ENCODE measurements at places on chromosomes 3 and 15.
A peak's percentile ranks its signal among the peaks of the same experiment; 100 is the strongest.

DNA sequence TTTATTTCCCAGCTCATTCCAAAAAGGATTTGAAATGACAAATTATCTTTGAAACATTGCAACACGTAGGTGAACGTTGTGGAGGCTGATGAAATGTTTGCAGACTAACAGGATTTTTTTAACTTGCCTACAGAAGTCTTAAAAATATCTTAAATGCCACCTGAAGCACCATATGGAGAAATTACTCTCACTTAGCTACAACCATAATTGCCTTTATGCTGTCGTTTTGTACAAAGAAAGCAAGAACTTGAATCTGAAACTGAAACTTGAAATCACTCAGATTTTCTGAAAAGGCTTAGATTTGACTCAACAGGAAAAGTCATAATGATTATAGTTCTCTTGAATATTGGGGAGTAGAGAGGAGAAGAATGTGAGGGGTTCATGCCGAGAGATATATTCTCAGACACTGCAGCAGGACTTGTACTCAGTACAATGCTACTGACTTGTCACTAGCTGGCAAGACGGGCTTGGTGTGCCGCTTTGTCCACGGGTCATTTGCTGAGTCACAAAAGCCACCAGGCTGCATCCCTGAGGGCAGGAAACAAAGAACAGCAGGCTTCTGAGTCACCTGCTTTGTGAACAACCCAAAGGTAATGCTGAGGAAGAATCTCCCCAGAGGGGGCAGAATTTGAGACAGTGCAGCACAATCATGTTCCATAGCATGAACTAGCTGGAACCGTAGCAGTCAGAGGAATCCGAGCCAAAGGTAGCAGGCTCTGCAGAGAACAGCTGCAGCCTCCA lies 7.1 kb upstream of the FMN1 start:
- peak; percentile 60 for DNase-seq

DNA sequence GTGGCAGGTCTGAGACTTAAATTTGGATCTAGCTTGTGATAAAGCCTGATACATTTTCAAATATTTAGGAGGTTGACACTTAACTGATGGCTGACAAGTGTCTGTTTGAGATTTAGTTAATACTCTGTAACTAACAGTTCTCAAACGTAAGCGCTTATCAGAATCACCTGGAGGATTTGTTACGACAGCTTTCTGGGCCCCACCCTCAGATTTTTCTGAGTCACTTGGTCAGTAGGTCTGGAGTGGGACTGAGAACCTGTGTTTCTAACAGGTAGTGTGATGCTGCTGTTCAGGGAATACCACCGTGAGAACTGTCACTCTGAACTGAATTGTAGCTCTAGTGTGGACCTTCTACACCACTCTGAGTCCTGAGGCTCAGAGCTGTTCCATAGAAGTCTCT lies 85.5 kb downstream of the CEMIP start:
- DNase-seq: no peak

GRCh38 chr3:58329150-58329921 lies 3.4 kb upstream of the PXK start:
- no peak for DNase-seq

DNA sequence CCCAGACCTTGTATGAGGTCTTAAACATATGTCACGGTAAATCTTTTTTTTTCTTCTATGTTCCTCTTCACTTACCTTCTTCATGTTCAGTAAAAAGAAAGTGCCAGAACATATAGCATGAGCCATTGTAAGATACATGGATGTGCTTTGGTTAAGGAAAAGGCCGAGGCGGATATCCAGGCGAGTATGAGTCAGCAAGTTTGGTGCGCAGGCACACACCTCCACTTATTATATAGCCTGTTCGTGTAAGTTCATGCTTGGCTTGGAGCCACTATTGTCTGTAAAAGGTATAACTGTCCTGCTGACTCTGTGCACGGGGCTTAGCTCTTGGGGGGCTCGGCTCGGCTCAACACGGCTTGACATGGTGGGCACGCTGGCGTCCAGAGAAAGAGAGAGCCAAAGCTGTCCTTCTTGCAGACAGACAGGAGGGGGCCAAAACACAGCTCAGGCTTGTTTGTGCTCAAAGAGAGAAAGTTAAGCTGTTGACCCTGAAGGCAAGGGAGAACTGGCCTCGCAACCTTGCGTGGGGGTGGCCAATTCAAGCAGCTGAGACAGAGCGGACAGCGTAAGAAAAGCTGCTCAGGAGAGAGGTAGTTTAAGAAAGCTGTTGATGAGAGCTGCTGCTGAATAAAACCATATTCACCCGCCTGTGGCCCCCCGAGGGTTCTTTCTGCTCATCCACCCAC lies 251.2 kb downstream of the SLC9A9 start:
- no peak for DNase-seq

DNA sequence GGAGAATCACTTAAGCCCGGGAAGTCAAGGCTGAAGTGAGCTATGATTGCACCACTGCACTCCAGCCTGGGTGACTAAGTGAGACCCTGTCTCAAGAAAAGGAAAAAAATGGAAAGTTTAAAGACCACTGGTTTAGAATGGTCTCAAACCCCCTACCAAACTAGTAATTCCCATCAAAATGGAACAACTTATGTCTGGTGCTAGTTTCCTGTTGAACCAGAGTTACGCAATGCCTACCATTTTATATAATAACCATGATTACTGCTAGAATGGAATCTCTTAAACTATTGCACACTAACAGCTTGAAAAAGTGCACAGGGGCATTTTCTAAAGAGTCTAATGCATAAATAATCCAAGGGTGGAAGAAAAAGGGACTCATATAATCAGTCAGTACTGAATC lies 43.6 kb downstream of the DMXL2 start:
- no peak for DNase-seq

DNA sequence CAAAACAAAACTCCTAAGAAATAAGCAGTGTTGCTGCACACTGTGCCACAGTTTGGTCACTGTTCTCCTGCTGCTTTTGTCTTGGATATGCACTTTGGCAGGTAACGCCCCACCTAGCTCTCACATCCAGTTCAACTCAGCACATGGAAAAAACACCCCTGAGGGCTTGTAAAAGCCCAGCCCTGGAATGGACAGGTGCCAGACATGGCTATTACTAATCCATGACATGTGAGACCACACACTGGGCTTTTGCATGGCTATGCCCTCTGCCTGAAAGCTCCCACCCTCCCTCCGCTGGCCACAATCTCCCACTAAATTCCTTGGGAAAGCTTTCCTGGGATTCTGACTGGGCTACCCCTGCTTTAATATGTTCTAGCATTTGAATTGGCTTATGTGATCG lies 24.7 kb upstream of the ZBED2 start:
- no peak for DNase-seq

DNA sequence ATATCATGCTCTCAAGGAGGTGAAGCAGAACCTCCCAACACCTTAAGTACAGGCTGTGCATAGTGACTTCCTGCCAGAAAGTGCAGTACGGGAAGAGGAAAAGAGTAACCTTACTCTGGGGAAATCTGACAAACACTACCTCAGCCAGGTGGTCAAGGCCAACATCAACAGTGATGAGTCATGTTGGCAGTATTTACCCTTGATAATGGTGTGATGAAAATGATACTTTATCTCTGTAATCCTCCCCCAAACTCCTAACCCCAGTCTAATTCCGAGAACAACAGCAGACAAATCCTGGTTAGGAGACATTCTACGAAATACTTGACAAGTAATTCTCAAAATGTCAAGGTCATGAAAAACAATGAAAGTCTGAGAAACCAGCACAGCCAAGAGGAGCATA lies 26.5 kb downstream of the ANKDD1A start:
- no peak for DNase-seq

DNA sequence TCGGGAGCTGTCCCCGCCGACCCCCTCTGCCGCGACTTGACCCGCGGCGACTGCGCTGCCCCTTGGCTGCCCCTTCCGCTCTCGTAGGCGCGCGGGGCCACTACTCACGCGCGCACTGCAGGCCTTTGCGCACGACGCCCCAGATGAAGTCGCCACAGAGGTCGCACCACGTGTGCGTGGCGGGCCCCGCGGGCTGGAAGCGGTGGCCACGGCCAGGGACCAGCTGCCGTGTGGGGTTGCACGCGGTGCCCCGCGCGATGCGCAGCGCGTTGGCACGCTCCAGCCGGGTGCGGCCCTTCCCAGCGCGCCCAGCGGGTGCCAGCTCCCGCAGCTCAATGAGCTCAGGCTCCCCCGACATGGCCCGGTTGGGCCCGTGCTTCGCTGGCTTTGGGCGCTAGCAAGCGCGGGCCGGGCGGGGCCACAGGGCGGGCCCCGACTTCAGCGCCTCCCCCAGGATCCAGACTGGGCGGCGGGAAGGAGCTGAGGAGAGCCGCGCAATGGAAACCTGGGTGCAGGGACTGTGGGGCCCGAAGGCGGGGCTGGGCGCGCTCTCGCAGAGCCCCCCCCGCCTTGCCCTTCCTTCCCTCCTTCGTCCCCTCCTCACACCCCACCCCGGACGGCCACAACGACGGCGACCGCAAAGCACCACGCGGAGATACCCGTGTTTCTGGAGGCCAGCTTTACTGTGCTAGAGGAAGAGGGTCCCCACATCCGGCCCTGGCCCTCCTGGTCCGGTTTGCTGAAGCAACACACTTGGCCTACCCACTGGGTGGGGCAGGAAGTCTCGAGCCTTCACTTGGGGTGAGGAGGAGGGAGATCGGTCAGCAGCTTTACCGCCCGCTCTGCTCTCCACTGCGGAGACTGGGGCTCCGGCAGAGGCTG lies at the start of gene RASSF1:
TSS of gene RASSF1 (minus strand) at position 389 of the 882 bp plus-strand sequence. CDS start at position 358, 31 bp downstream.
- peak; percentile 84 for DNase-seq

GRCh38 chr15:78220713-78221112 lies 13.7 kb downstream of the ACSBG1 start:
- DNase-seq: no peak

DNA sequence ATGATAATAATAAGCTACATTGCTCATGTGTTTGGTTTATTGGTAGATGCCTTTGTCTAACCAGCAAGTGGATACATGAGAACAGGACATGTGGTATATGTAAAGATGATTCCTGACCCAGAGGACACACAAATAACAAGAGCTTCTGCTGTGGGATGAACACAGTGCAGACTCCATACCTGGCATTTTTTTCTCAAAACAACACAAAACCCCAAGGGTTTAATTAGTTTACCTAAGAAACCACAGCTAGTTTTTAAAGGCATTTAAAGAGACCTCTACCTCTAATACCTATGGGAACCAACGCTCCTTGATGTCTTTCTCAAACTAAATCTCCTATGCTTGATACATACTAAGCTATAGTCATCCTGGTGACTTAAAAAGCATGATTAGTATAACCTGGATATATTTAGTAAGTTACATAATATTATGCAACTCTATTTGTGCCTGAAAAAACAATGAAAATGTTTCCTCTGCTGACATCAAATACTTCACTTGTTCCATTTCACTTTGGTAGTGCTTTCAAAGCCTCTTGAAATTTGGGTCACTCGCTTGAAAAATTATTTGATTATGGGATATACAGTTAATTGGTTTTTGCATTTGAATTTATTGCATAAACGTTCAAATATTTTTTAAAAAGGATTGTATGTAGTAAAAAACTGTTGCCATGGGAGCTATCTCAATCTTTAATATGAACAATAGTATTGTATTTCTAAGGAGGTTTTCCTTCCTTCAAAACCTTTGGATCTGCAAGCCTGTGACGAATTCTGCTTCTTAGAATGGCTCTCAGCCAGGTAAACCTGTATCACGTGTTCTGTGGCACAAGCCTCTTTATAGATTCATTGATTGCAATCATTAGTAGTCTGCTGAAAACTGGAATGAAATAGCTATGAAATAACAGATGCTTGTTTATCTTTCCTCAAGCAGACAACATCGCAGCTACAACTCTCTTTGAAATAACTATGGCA lies 233.0 kb upstream of the KCNMB2 start:
- no peak for DNase-seq

GRCh38 chr3:30458376-30459171 lies 147.8 kb upstream of the TGFBR2 start:
- DNase-seq: no peak

DNA sequence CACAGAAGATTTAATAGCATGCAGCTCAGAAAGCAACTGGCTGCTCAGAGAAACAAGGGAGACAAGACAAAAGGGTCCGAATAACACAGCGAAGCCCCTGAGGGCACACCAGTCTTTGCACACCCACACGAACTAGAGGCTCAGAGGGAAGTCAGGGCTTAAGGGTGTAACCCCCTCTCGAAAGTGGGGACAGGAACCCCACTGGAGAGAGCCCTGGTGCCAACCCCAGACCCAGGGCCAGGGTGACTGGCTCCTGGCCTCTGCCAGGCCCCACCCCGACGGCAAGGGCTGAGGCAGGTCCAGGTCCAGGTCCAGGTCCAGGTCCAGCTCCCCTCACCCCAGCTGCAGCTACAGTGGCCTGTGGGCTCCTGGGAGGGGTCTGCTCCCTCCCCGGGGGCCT lies 10.5 kb upstream of the PRR23E start:
- no peak for DNase-seq

DNA sequence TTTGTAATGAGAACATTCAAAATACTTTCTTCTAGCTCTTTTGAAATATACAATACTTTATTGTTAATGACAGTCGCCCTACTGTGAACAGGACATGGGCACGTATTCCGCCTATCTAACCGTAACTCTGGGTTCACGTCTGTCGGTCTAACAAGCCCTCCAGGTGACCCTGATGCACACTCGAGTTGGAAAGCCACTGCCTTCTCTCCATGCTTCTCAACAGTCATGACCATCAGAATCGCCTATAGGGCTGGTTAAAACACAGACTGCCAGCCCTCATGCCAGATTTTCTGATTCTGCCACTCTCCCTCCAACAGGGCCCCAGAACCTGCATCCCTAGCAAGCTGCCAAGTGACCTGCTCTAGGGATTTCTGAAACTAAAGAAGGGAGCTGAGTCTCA lies 140.2 kb downstream of the FOXP1 start:
- no peak for DNase-seq

DNA sequence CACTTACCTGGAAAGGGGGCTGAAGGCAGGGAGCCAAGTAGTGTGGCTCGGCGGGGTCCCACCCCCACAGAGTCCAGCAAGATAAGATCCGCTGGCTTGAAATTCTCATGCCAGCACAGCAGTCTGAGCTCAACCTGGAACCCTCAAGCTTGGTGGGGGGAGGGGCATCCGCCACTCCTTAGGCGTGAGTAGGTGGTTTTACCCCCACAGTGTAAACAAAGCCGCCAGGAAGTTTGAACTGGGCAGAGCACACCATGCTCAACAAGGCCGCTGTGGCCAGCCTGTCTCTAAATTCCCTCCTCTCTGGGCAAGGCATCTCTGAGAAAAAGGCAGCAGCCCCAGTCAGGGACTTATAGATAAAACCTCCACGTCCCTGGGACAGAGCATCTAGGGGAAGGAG lies 156.3 kb downstream of the KBTBD8 start:
- no peak for DNase-seq

DNA sequence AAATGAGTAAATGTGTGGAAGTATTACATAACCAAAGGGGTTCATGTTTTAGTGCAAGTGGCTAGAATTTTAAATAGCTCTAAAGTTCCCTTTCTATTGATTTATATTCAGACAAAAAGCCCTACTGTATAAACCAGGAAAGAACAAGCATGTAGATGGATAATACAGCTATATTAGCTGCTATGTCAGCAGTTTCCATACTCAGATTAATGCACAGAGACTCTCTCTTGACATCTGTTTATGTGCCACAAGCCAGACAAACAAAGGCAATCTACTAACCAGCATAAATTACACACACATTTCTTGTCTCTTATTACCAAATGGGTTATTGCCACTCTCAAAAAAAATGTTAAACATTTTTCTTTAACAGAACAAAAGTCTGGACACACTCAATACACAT lies 760.1 kb upstream of the NECTIN3 start:
- DNase-seq: no peak

- no peak for DNase-seq
Observed at GRCh38 chr3:127550468-127551157, 39.9 kb downstream of the TPRA1 start.
